Fibroblast of mammary gland (primary cell): ENCODE measurements at places on chromosomes 2 and 18.

DNA sequence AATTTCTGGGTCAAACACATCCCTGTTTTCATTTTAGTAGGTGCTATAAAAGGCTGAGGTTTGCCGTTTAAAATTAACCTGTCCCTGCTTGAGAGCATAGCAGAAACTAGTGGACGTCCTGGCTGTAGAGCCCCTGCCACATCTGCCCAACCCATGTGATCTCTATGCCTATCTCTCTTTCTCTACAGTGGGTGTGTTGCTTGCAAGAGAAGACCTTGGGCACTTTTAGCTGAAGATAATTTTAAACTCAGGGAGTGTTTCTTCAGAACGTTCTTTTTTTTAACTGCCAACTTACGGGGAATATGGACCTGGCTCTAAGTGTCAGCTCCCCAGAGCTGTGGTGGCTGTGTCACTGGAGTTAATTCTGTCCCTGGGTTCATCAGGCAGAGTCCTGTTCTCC, 100.6 kb downstream of the NRP2 start:
- DNase-seq = no peak

DNA sequence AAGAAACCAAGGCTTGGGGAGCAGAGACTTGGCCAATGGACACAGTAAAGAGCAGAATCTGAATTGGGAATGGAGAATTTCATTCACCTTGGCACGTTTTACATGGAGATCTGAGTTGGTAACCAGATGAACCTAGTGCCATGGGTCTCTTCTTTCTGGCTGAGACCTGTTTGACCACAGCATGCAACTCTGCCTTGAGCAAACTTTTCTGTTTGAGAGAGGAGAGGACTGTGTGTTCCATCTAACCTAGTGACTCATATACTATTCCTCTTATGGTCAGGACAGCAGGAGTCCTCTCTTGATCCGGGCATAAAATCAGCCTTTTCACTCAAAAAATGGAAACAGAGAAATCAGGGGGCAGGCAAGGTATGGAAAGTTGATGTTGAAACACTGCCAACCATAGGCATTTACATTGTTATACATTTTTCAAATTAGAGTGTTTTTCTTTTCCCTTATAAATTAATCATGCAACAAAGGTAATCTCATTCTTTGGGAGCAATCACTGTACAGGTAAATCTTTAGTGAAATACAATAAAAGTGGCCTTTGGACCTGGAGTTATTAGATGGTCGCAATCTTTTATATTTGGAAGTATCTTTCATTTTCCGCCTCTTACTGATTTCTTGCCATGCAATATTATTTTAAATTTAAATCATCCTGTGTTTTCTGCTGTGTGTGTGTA, 86.7 kb downstream of the NRP2 start:
- peak; percentile 75 for DNase-seq

DNA sequence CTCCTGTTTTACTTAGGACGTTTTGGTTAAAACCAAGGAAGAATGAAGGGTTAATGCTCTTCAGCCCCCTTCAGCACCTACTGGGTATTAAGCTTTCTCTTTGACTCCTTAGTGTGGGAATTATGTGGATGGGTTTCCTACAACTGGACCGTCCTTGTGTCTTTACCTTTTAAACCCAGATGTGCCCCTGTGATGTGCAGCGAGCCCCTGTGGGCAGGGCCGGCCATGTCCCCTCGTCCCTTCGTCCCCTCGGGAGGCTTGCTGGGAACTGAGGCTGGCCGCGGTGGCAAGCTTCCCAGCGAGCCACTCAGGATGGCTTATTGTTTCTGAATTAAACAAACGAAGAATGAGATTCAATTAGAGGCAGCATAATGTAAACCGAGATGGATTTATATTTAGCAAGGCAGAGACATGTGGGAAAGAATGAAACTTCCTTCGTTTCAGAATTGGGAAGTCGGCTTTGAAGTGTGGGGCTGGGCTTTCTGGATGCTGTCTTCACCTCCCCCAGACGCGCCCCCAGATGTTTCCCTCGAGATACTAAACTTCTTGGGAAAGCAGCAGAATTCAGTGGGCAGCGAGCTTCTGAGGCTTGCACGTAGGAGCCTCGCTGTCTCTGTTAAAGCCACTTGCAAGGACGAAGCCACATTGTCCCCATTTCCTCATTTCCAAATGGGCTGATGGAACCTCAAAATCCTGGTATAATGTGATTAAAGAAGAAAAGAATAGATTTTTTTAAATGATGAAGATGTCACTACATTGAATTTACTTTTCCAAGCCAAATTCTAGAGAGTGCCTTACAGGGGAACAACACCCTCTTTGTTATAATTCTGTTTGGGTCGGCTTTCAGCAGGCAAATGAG, 146.0 kb downstream of the VAPA start:
- no peak for DNase-seq

DNA sequence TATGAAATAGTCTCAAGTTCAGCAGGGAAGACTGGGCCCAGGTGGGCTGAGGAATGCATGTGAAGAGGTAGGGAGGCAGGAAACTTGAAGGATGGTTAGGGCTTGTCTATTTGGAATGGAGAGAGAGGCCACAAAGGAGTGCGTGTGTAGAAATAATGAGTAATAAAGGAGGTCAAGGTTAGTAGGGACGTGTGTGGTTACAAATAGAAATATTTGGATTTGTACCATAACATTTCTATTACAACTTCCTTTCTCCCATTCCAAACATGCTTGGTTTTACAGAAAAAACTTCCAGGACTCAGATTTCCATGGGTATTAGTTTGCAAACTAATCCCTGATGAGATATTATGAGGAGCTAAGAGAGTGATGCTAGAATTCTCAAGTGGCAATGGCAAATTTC, 280.6 kb downstream of the NCKAP5 start:
- DNase-seq = peak; percentile 0

DNA sequence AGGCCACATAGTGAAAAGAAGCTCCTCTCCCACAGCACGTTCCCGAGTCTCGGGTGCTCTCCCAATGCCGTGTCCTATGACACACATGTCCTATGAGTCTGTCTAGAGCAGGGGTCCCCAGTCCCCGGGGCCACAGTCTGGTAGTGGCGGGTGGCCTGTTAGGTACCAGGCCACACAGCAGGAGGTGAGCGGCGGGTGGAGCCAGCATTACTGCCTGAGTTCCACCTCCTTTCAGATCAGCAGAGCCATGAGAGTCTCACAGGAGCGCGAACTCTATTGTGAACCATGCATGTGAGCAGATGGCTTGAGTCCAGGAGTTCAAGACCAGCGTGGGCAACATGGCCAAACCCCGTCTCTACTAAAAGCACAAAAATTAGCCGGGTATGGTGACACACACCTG, 112.6 kb downstream of the ZBTB7C start:
- DNase-seq = no peak

DNA sequence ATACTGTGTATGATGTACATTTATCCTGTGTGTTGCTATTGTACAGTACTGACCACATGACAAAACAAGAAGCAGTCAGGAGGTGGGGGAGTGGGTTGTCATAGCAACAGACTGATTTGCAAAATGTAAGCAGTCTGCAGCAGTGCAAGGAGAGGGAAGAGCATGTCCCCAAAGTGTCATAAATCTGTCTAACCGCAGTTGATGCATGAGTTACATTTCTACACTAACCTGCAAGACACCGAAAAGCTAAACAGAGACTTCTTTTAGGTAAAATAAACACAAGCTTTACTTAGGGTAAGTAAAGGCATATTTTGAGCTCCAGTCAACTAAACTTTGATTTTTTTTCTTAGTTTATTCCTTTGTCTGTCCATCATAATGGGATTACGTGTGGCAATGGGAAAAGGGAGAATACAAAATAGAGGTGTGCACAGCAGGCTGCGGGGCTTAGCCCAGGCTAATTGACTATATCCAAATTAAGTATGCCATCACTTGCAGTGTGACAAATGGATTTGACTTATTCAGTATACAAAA, 134.5 kb downstream of the MEIS1 start:
- peak; percentile 78 for DNase-seq

GRCh38 chr18:45456090-45457021, 158.9 kb upstream of the SLC14A2 start:
- DNase-seq = peak; percentile 19

DNA sequence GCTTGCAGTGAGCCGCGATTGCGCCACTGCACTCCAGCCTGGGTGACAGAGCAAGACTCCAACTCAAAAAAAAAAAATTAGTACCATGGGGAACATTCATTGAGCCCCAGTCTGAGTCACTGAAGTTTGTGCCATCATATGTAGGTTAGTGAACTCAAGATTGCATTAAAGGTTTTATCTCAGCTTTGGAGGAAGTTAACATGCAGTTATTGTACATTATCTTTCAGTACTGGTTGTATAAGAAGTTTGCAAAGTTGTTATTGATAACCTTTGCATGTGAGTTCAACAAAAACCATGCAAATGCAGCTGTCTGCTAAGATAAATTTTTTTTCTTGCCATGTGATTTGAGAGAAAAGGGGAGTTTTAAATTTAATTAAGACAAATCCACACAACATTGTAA, 95.7 kb downstream of the MEIS1 start:
- DNase-seq = peak; percentile 35

DNA sequence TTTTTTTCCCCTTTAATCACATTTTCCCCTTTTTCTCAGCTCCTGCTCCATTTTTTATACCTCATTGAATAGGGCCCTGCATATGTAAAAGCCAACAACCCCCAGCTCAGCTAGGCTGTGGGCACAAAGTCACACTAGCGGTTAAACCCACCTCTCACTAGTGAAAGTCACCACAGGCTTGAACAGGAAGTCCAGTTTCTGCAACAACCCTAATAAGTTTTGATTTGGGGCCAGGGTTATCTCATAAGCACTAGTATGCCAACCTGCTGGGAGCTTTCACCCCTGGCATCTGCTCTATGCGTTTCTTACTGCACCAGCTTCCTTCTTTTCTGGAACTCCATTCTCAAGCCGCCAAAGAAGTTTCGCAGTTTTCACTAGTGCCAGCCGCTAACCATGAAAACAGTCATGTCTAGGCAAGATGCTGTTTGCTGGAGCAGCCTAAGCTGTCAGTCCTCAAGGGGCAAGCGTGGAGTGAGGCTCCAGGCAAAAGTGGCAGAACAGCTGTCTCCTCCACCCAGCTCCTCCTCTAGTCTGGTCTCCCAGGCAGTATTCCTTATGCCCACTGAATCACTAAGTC, 197.0 kb upstream of the MEIS1 start:
- DNase-seq = no peak

DNA sequence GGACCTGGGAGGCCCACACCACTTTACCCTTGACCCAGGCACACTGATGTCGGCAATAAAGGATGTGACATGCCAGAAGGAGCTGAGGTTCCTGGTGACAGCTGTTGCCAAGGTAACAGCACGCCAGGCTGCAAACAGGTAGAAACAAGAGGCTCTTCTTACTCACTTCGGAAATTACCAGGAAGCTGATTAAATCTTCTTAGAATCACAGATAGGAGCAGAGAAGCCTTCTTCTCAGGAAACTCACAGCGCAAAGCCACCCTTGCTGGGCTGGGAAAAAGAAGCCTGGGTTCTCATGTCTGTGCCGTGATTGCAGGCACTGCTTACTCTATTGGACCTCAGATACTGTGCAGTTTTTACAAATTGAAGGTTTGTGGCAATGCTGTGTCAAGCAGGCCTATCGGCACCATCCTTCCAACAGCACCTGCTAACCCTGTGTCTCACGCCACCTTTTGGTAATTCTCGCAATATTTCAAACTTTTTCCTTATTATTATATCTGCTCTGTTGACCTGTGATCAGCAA, 61.0 kb upstream of the TAF1B start:
- no peak for DNase-seq

GRCh38 chr2:9950521-9951271, 797 bp upstream of the GRHL1 start:
- DNase-seq = no peak

GRCh38 chr2:206424134-206424533, 19.2 kb upstream of the ADAM23 start:
- no peak for DNase-seq

GRCh38 chr2:169365029-169365480, 2.7 kb upstream of the LRP2 start:
- DNase-seq = no peak

DNA sequence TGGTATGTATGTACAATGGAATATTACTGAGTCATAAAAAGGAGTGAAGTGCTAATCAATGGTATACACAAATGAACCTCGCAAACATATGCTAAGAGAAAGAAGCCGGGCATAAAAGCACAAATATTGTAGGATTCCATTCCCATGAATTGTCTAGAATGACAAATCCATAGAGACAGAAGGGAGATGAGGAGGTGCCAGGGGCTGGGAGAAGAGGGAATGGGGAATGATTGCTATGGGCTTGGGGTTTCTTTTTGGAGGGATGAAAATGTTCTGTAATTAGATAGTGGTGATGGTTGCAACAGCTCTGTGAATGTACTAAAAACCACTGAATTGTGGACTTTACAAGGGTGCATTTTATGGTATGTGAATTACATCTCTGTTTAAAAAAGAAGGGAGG, 73.5 kb downstream of the GLI2 start:
- DNase-seq = no peak

GRCh38 chr18:55229682-55230081, 270.4 kb upstream of the CCDC68 start:
- no peak for DNase-seq

DNA sequence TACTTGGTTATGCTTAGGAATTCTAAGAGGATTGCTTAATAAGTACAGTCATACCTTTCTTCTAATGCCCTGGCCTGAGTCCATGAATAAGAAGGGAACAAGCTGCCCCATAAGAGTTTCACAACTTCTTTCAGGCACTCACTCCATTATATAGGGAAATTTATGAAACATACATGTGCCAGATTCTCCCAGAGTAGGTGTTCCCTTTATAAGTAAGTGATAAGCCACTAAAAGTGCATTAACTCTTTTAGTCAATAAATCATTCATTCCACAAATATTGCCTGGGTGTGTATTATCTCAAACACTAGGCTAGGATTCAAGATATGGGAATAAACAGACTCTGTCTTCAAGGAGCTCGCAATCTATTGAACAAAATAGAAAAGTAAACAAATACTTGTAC, 84.5 kb upstream of the RBBP8 start:
- peak; percentile 78 for DNase-seq

DNA sequence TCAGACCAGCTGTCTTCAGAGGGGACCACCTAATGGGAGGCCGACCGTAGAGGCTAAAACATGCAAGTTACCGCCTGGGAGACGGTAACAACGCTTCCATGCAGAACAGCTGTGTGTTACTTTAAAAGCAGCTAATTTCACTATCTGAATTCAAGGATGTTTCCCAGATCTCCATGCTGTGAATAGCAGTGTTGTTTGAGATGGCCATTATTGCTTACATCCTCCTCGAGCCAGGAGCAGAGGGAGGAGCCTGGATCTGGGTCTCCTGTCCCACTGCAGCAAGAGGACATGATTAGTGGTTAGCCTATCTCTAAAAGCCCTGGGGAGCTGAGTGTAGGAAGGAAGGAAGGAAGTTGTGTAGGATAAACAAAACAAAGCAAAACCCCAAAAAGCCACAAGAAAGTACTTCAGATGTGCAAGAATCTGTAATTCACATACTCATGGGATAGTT, 50.9 kb downstream of the ACTR2 start:
- DNase-seq = peak; percentile 71

DNA sequence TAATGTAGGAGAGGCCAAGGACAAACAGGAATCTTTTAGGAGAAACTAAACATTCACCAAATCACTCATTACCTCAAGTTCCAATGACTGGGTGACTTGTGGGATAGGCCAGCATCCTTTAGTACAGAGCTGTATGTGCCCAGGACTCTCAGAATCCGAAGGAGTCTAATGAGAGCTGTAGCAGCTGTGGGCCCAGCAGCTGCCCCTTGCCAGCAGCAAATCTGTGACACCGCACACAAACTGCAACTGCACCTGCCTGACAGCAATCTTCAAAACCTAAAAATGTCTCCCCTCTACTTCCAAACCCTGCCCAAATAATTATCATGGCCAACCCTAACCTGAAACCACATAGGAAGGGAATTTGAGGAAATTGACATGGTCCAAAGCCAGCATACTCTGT, 44.5 kb upstream of the ACVR2A start:
- no peak for DNase-seq
